Regular cardiac myocyte (primary cell): ENCODE measurements at places on chromosomes 5 and 9. TPM values are rescaled to one million over a fixed set of nuclear protein-coding genes. Genes with fewer than 3 reads are reported as not detected.

The NR4A3 gene
- 0.58 and 3.7 TPM in 2 replicates for total RNA-seq

The FREM1 gene
- not detected in 2 replicates for total RNA-seq

The IFNA13 gene
- total RNA-seq: not detected in 2 replicates

The C6 gene
- total RNA-seq: under 0.01 TPM in 1 of 2 replicates, not detected in the other

The NRARP gene
- 0.28 and 0.77 TPM in 2 replicates for total RNA-seq

The RECK gene
- 24.2 and 81.7 TPM in 2 replicates for total RNA-seq

The RHOBTB3 gene
- total RNA-seq: 284 and 356 TPM in 2 replicates

The SPATA31C1 gene
- total RNA-seq: not detected in 2 replicates

The MED7 gene
- total RNA-seq: 9.9 and 10.7 TPM in 2 replicates

The LCN15 gene
- total RNA-seq: not detected in 2 replicates

The C9orf72 gene
- total RNA-seq: 4.6 and 9.6 TPM in 2 replicates

The UBE2QL1 gene
- under 0.01 TPM in 1 of 2 replicates, not detected in the other for total RNA-seq

The SEMA4D gene
- total RNA-seq: 0.19 and 0.28 TPM in 2 replicates

The G3BP1 gene
- 189 and 331 TPM in 2 replicates for total RNA-seq

The CDHR2 gene
- total RNA-seq: not detected in 2 replicates

The SPACA9 gene
- 2.8 and 3.5 TPM in 2 replicates for total RNA-seq

The PCDHGB7 gene
- total RNA-seq: 1.9 and 4.5 TPM in 2 replicates

The TMEFF1 gene
- 1.5 and 3.7 TPM in 2 replicates for total RNA-seq
